ENCODE measurements at places on chromosomes 3 and 15. TPM values are rescaled to one million over a fixed set of nuclear protein-coding genes. Genes with fewer than 3 reads are reported as not detected.

FRMD5 gene
- total RNA-seq: 1.1 TPM

C3orf85 gene
- total RNA-seq: 1.5 TPM

DNA sequence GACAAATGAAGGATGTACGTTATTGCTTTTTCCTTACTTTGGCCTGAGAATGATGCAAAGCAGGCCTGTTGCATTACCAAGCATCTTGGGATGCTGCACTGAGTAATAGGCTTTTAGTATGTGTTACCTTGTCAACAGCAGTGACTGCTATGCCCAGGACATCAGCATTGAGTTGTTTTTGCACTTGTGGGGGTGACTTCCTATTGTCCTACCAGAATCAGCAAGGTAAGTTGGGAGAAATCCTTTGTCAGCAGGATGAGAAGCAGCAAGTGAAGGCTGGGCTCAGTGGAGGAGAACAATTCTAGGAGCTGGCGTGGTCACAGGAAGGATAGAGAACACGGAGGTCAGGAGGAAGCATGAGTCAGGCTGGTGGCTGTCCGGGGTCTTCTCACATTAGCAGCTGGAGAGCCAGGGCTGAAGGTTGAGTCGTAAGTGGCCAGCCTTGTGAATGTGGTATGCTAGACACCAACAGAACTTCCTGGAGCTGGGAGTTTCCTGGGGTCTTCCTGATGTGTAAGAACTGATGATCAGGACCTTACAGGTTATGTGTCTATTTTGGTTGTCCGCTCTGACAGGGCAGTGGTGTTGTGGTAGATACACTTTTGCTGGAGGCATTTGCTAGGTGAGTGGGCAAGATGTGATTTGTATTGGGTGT lies 142.7 kb downstream of the FNDC3B start:
- no peak for DNase-seq

GRCh38 chr3:40827226-40827625 lies 302.5 kb downstream of the ZNF621 start:
- DNase-seq: no peak

INSYN1 gene
- total RNA-seq: 1.7 TPM

MYH15 gene
- total RNA-seq: not detected

- no peak for DNase-seq
Observed at GRCh38 chr15:91186904-91187656, 87.0 kb downstream of the SV2B start.

SAMMSON gene
- total RNA-seq: not detected

DNA sequence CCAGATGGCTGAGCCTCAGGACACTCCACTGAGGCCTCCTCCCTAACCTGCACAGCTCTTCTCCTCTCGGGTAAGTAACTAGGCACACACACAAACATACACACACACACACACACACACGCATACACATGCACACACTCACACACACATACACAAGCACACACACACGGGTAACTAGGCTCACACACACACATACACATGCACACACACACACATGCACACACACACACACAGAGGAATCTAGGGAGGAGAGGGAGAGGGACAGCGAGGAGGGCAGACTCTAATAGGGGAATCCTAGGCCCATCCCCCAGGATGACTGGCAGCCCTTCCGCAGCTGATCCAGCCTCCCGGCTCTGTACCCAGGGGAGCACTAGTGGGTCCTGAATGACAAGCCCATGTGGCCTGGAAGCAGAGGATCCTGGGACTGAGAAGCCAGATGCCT lies 177.4 kb upstream of the LINGO1 start:
- no peak for DNase-seq

DNA sequence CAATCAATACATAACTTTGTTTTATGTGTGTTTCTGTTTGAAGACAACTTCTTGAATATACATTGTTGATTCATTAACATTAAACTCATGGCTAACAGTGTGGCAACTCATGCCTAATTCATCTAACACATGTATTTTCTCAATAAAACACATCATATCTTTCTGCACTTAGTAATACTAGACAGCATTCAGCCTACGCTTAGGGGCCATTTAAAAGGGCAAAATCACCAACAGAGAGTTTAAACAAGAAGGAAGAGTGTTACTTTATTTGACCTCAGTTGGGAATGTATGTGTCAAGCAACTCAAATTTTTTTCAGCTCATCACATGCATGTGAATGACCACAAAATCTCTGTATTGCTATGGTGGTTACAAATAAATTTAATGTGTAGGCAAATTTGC lies 128.8 kb upstream of the AADACL2 start:
- no peak for DNase-seq

DNA sequence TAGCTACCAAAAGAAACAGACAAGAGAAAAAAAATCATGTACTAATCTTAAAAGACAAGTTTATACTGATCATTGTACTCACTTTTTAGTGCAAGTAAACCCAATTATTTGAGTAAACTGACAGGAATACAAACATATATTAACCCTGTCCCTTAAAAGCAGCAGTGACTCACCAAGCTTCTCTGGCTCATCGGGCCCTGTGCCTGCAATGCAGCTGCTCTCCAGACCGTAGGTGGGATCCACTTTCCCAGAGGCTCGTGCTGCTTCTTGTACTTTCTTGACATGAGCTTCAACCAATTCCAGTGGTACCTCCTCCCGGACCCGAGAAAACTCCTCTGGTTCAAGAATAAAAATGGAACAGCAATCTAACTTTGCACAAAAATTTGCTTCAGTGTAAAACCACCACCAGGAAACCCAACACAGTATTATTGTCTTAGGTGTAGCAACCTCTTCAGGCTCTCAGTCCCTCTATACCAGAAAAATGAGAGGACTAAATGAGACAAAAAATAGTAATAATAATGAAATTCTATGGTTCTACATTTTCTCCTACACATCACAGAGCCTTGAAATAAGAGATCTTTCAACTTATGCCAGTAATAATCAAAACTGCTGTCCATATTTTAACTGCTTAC lies 82.6 kb upstream of the CSPG5 start:
- no peak for DNase-seq

DNA sequence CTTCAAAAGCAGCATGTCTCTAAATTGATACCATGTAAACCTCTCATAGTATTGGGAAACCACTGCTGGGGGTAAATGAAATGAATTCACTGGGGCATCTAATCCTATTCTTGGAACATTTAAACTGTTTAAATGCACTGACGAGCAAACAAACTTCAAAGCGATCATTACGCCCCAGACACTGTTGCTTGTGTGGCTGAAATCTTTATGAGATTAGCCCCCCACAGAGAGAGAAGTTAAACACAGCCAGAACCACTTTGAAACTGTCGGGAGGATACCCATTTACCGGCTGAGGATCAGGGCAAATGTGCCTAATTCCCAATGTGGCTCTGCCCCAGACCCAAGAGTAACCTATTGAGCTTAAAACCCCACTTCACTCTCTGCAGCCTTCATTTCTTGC lies 308.4 kb upstream of the CDIN1 start:
- no peak for DNase-seq

GRCh38 chr15:55434989-55435825 lies 26.9 kb downstream of the PIERCE2 start:
- no peak for DNase-seq

DNA sequence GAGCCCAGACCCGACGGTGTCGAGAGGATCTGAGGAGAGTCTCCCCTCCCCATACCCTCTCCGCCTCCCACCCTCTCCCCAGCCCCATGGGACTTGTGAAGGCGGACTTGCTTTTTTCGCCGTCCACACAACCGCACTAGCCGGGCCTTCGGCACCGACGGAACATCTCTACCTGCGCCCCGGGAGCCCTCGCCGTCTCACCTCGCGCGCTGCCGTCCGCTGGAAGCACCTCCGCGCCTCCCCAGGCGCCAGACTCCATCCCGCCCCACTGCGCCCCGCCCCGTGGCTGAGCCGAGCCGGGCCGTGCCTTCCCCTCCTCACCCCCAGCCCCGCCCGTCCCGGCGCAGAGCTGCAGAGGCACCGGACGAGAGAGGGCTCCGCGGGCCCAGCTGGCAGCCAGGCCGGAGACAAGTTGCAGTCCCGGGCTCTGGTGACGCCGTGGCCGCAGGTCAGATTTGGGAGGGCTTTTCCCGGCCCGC lies at the start of the genes DUOX1 and DUOXA1:
DUOX1 (plus strand) TSS at position 344 of the 479 bp plus-strand sequence. CDS start 1,973 bp downstream, outside the sequence.
DUOXA1 (minus strand) TSS at position 229 of the 479 bp plus-strand sequence. CDS start 6,865 bp downstream, outside the sequence.
- peak; percentile 63 for DNase-seq

CDHR4 gene
- not detected for total RNA-seq

DNA sequence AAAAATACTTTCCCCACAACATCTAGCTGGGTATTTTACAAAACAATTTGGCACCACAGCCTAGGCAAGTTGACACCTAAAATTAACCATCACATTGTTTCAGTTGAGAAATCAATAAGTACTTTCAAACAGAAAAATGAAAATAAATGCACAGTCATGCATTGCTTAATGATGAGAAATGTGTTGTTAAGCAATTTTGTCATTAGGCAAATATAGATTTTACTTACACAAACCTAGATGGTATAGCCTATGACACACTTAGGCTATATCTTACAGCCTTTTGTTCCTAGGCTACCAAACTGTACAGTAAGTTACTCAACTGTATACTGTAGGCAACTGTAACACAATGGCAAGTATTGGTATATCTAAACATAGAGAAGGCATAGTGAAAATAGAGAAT lies 608.6 kb upstream of the BCHE start:
- no peak for DNase-seq

PCOLCE2 gene
- total RNA-seq: 9.1 TPM

CIDEC gene
- 50.5 TPM for total RNA-seq
